ENCODE measurements at places on chromosomes 2 and 18. TPM values are rescaled to one million over a fixed set of nuclear protein-coding genes. Genes with fewer than 3 reads are reported as not detected.

CD8B gene
- total RNA-seq, result 0.27 TPM

ABCG8 gene
- under 0.01 TPM for total RNA-seq

NTSR2 gene
- total RNA-seq, result not detected

GPR39 gene
- total RNA-seq, result under 0.01 TPM

DSG1 gene
- not detected for total RNA-seq

DNAJC5G gene
- total RNA-seq, result not detected

CWC22 gene
- 4.8 TPM for total RNA-seq

ASAP2 gene
- total RNA-seq, result 4.3 TPM

ASB18 gene
- total RNA-seq, result under 0.01 TPM

MC5R gene
- not detected for total RNA-seq

FAM237A gene
- not detected for total RNA-seq

MAP3K19 gene
- total RNA-seq, result under 0.01 TPM

SPATA3 gene
- total RNA-seq, result not detected

ACTG2 gene
- not detected for total RNA-seq

RBKS gene
- 7.0 TPM for total RNA-seq

SLC38A11 gene
- not detected for total RNA-seq

CGREF1 gene
- total RNA-seq, result 9.2 TPM

RGPD4 gene
- total RNA-seq, result not detected

TUBA3E gene
- total RNA-seq, result not detected

EPHA4 gene
- 0.27 TPM for total RNA-seq

LRRC30 gene
- not detected for total RNA-seq

ACOXL gene
- under 0.01 TPM for total RNA-seq

PSMA8 gene
- total RNA-seq, result under 0.01 TPM

CYP27A1 gene
- total RNA-seq, result 0.27 TPM

NGEF gene
- not detected for total RNA-seq

AGXT gene
- total RNA-seq, result not detected

HJURP gene
- total RNA-seq, result 1.9 TPM

EVX2 gene
- total RNA-seq, result not detected

ZNF521 gene
- 169 TPM for total RNA-seq

TBR1 gene
- total RNA-seq, result under 0.01 TPM

CD207 gene
- total RNA-seq, result not detected

RASGRP3 gene
- total RNA-seq, result 5.7 TPM

HIBCH gene
- 6.2 TPM for total RNA-seq

REEP1 gene
- total RNA-seq, result under 0.01 TPM

CHPF gene
- total RNA-seq, result 10.2 TPM

GALNT5 gene
- 0.27 TPM for total RNA-seq

CPO gene
- total RNA-seq, result not detected

GCG gene
- total RNA-seq, result not detected

CCL20 gene
- total RNA-seq, result not detected

CCDC121 gene
- total RNA-seq, result 1.9 TPM

KCNG2 gene
- 14.8 TPM for total RNA-seq

REG1B gene
- under 0.01 TPM for total RNA-seq

SULT1C4 gene
- total RNA-seq, result 9.4 TPM

MDH1B gene
- total RNA-seq, result 1.3 TPM

MROH2A gene
- total RNA-seq, result not detected

LAMA1 gene
- total RNA-seq, result under 0.01 TPM

CNTNAP5 gene
- 0.27 TPM for total RNA-seq

GKN2 gene
- total RNA-seq, result not detected

CFAP221 gene
- total RNA-seq, result not detected

PTH2R gene
- 1.1 TPM for total RNA-seq

SYT4 gene
- under 0.01 TPM for total RNA-seq

BMP10 gene
- total RNA-seq, result under 0.01 TPM

CNDP1 gene
- total RNA-seq, result not detected

WBP1 gene
- total RNA-seq, result 121 TPM

CIAO1 gene
- total RNA-seq, result 156 TPM

ZDBF2 gene
- 0.81 TPM for total RNA-seq

QPCT gene
- total RNA-seq, result 2.4 TPM

TWIST2 gene
- total RNA-seq, result not detected

Measured in hematopoietic multipotent progenitor cell (in vitro differentiated cells).